ENCODE measurements at places on chromosomes 7 and 10.

- H3K27ac ChIP-seq: no peak overlapping the region
- DNase-seq: no peak
- no peaks in the 10 kb centered on the region for H3K36me3 ChIP-seq
- H3K4me1 ChIP-seq: no peaks in the 10 kb centered on the region
- no peaks in the 10 kb centered on the region for H3K27me3 ChIP-seq
- no peak overlapping the region for H3K4me3 ChIP-seq
Observed at GRCh38 chr7:152369518-152369917, 66.3 kb downstream of the KMT2C start.

GRCh38 chr10:35043796-35044344 lies 46.3 kb downstream of the CUL2 start:
- H3K4me3 ChIP-seq: no peak overlapping the region
- no peak overlapping the region for H3K27ac ChIP-seq
- peaks cover 4% of the 10 kb centered on the region for H3K4me1 ChIP-seq

- no peaks in the 10 kb centered on the region for H3K36me3 ChIP-seq
- no peaks in the 10 kb centered on the region for H3K27me3 ChIP-seq
- no peak for DNase-seq
Observed at GRCh38 chr7:114823290-114823689, 98.6 kb upstream of the MDFIC start.

GRCh38 chr7:93957767-93958166 lies 36.2 kb downstream of the GNG11 start:
- H3K36me3 ChIP-seq: no peaks in the 10 kb centered on the region
- no peaks in the 10 kb centered on the region for H3K4me1 ChIP-seq
- H3K4me3 ChIP-seq: no peak overlapping the region
- no peaks in the 10 kb centered on the region for H3K27me3 ChIP-seq
- DNase-seq: no peak

- DNase-seq: no peak
- peaks cover 31% of the 10 kb centered on the region for H3K36me3 ChIP-seq
- H3K27me3 ChIP-seq: no peaks in the 10 kb centered on the region
- peaks cover 54% of the 10 kb centered on the region for H3K4me1 ChIP-seq
- no peak overlapping the region for H3K27ac ChIP-seq
Observed at GRCh38 chr10:44968091-44968490, 8.5 kb downstream of the RASSF4 start.

- H3K4me3 ChIP-seq: no peak overlapping the region
- H3K27ac ChIP-seq: no peak overlapping the region
- H3K36me3 ChIP-seq: no peaks in the 10 kb centered on the region
- H3K4me1 ChIP-seq: no peaks in the 10 kb centered on the region
- no peak for DNase-seq
- no peaks in the 10 kb centered on the region for H3K27me3 ChIP-seq
Observed at GRCh38 chr10:10332786-10333185, 684.9 kb upstream of the CELF2 start.

- DNase-seq: no peak
- H3K4me3 ChIP-seq: no peak overlapping the region
- no peaks in the 10 kb centered on the region for H3K27me3 ChIP-seq
- H3K4me1 ChIP-seq: no peaks in the 10 kb centered on the region
Observed at GRCh38 chr7:97419898-97420297, 302.4 kb downstream of the SDHAF3 start.

DNA sequence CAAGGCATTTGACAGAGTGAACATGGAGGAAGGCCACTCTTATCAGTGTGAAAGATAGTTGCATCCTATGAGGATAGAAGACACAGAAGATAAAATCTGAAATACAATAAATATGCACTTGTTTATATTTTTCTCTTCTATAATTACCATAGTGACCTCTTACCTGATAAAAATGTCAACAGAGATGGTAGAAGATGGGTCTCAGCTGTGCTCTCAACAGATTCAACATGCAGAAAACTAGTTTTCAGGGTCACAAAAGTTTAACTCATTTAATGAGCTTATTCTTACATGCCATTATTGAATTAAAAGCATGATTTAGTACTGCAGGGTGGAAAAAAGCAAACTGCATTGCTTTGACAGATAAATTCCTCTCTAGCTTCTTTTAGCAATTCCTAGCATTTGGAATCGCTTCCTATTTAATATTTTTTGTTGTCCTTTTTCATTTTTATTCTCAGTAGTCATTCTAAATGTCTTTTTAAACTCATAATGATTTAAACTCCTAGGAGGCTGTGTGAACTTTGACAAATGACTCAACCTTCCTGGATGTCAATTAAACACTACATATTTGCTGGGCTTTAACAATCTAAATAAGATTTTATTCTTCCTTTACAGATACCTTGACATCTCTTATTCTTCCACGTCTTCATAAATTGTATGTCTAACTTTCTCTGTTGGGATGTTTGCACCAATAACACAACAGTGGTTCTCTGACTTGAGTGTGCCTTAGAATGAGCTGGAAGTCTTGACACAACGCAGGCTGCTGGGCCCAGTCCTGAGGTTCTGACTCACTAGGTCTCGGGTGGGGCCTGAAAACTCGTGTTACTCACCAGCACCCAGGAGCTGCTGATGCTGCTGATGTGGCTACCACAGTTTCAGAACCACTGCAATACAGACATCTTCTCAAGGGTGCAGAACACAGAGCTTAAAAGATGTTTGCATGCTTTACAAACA lies 565.5 kb upstream of the IGFBP3 start:
- H3K27ac ChIP-seq: peak overlapping the region; percentile 18
- H3K4me3 ChIP-seq: no peak overlapping the region
- DNase-seq: peak; percentile 14
- H3K4me1 ChIP-seq: peaks cover 22% of the 10 kb centered on the region
- H3K27me3 ChIP-seq: no peaks in the 10 kb centered on the region

DNA sequence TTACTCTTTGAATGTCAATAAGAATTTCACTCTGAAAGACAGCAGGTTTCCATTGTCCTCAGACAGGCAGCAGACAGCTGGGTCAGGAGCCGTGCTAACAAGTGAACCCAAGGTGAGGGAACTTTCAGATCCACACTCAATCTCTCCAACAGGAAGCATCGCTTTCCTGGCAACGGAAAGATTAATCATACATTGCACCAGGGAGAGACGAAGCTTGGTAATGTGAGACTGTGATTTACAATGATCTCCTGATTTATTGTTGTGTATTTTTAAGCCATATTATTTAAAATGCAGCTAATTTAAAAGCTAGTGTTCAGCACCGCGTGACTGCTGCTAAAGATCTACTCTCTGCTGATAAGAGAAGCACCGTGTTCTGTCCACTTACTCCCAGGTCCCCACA lies 17.5 kb upstream of the NOM1 start:
- H3K27me3 ChIP-seq: peaks cover 10% of the 10 kb centered on the region
- no peak for DNase-seq
- H3K36me3 ChIP-seq: no peaks in the 10 kb centered on the region
- H3K4me1 ChIP-seq: no peaks in the 10 kb centered on the region
- H3K27ac ChIP-seq: no peak overlapping the region

GRCh38 chr10:106987362-106987761 lies 177.1 kb downstream of the SORCS1 start:
- H3K4me3 ChIP-seq: no peak overlapping the region
- no peaks in the 10 kb centered on the region for H3K27me3 ChIP-seq

DNA sequence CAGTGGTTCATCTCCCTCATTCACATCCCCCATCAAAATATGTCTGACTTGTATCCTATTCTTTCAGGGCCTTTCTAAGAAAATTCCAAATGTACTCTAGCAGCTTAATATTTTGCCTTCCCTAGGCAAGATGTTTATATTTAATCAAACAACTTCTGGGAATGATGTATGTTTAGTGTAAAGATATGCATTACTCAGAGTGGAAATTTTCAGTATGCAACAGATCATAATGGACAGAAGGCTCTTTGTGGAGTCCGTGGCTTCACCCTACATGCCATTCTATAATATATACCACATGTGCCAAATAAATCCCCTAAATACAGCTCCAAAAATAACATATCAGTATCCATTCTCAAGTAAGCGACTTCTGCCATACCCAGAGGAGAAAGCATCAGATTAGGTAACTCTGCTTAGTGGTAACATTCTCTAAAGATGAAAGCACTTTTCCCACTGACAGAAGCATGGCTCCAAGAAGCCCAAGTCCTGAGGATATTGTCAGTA lies 316.6 kb downstream of the KCNMA1 start:
- H3K4me1 ChIP-seq: peaks cover 26% of the 10 kb centered on the region
- no peak overlapping the region for H3K4me3 ChIP-seq
- H3K27ac ChIP-seq: peak overlapping the region; percentile 63
- no peaks in the 10 kb centered on the region for H3K27me3 ChIP-seq

GRCh38 chr7:20199015-20199737 lies 18.0 kb downstream of the MACC1 start:
- H3K36me3 ChIP-seq: no peaks in the 10 kb centered on the region
- no peak overlapping the region for H3K27ac ChIP-seq
- H3K4me1 ChIP-seq: peaks cover 9% of the 10 kb centered on the region
- DNase-seq: no peak
- H3K27me3 ChIP-seq: no peaks in the 10 kb centered on the region

DNA sequence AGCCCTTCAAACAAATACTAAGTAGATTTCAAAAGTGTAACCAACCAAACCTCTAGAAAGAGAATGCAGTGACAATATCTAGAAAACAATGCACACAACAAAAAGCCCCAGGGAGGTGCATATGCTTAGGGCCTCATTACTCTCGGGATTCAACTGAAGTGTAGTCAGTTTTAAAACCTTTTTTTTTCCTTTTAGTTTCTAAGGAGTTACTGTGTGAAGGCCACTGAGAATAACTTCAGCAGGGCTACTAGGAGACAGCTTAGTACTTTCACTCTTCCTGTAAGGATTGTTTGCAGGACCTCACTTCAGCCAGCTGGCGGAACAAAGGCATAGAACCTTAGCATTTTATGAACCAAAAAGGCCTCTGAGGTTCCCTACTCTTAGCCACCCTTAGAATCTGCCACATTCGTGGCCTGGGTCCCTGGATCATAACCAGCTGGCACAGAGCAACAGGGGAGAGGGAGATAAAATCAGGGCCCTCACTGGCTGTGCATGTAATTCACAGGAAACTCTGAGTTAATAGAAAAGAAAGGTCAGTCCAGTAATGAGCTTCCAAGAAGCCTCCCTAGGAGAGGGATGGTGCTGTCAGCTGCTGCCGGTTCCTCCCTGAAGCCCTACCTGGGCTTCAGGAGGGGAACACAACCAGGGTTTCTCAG lies 3.6 kb downstream of the VOPP1 start:
- H3K27me3 ChIP-seq: no peaks in the 10 kb centered on the region
- DNase-seq: no peak
- H3K36me3 ChIP-seq: peaks cover 34% of the 10 kb centered on the region
- peaks cover 55% of the 10 kb centered on the region for H3K4me1 ChIP-seq
- no peak overlapping the region for H3K4me3 ChIP-seq

GRCh38 chr10:71089162-71089561 lies 123.2 kb upstream of the UNC5B start:
- H3K36me3 ChIP-seq: no peaks in the 10 kb centered on the region
- no peaks in the 10 kb centered on the region for H3K27me3 ChIP-seq
- DNase-seq: no peak
- H3K27ac ChIP-seq: no peak overlapping the region
- H3K4me1 ChIP-seq: no peaks in the 10 kb centered on the region

- DNase-seq: no peak
- no peaks in the 10 kb centered on the region for H3K27me3 ChIP-seq
- no peaks in the 10 kb centered on the region for H3K4me1 ChIP-seq
Observed at GRCh38 chr7:45015313-45015712, 15.3 kb downstream of the CCM2 start.

DNA sequence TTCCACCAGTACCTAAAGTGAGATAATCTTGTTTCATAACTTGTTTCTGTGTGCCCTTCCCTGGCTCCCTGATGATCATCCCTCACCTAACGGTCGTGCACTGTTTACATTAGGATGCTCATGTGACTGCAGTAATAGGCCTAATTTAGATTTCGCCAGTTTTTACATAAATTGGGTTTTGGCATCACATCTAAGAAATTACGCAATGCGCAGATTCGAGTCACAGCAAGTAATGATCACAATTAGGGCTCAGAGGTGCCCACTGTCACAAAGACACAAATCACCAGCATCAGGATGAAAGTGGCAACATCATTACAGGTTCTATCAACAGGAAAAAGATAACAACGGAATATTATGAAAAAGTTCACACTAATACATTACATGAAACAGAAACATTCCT lies 94.7 kb downstream of the LARP4B start:
- H3K27ac ChIP-seq: no peak overlapping the region
- DNase-seq: no peak
- H3K36me3 ChIP-seq: peaks cover 80% of the 10 kb centered on the region
- no peaks in the 10 kb centered on the region for H3K4me1 ChIP-seq

DNA sequence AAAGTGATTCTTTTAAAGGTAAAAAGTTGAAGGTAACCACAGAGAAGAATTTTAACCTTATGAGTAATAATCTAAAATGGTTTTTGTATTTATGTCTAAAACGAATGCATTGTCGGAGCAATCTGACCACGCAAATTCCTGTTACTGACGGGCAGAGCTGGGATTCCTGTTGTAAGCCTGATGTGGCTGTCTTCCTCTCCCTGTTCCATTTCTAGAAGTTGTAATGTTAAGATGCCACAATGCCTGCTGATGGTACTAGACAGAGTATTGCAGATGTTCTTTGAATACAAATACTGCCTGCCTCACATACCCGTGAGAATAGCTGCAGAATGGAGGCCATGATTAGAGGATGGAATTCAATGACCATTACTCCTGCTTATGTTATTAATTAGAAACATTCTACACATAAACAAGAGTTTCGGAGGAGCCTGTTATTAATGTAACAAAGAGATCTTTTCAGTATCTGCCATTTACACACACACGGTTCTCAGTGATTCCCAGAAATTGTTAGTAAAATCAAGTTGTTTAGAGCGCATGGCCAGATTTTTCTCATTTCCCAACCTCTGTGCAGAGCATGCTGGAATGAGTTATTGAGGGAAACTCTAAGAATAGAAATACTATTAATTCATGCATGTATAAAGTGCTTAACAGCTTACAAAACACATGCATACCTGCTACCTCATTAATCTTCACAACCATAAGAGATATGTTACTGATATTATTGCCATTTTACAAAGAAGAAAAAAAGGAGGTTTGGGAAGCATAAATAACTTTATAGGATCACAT lies 196.8 kb downstream of the PTN start:
- no peaks in the 10 kb centered on the region for H3K36me3 ChIP-seq
- peak; percentile 87 for DNase-seq
